ENCODE measurements at places on chromosomes 1 and 21.

- no peak for DNase-seq
These were observed 56.1 kb downstream of the KCTD3 start for GRCh38 chr1:215623162-215623561.

DNA sequence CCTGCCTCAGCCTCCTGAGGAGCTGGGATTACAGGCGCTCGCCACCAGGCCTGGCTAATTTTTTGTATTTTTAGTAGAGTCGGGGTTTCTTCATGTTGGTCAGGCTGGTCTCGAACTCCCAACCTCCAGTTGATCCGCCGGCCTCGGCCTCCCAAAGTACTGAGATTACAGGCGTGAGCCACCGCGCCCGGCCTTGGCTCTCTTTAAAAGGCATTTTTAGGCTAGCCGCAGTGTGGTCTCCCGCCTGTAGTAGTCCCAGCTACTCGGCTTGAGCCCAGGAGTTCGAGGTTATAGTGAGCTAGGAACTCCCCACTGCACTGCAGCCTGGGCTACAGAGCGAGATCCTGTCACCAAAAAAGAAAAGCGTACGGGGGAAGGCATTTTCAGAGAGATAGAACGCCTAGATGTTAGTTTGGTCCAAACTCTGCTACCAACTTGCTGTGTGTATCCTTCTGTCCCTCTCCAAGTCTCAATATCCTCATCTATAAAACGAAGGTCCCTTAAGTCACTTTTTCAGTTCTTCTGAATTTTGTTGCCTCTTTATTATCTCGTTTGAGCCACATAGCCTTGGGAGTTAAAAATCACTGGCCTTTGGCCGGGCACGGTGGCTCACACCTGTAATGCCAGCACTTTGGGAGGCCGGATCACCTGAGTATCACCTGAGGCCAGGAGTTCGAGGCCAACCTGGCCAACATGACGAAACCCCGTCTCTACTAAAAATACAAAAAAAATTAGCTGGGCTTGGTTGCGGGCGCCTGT is 734 bp downstream of the MED18 start:
- DNase-seq = no peak

- DNase-seq = no peak
These were observed 12.2 kb downstream of the SLC45A3 start for GRCh38 chr1:205667909-205668643.

- no peak for DNase-seq
These were observed 15.0 kb downstream of the ALPL start for GRCh38 chr1:21524220-21524619.

DNA sequence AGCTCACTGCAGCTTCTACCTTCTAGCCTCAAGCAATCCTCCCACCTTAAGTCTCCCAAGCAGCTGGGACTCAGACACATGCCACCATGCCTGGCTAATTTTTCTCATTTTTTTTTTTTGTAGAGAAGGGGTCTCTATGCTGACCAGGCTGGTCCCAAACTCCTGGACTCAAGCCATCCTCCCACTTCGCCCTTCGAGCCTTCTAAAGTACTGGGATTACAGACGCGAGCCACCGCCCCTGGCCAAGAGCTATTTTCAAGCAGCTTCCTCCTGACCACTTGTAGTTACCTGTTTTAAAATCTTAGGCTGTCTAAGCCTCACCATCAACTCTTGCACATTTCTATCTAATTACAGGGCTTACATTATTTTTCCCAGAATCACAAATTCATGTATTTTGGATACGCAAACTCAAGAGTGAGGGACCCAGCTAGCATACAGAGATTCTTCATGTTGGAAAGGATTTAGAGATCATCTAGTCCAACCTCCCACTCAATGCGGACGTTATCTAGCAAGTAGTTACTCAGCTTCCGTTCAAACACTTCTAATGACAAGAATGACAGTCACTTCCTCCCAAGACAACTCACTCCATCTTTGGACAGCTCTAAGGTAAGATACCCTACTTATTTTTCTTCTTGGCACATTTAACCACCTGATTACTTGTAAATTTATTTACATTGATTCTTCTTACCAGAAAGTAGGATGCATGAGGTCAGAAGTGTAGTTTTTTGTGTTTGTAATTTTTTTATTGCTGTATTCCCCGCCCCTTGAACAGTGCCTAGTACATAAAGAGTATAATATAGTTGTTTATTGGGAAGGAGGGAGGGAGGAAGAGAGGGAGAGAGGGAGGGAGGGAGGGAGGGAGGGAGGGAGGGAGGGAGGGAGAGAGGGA is 65.4 kb downstream of the LUZP1 start:
- no peak for DNase-seq

DNA sequence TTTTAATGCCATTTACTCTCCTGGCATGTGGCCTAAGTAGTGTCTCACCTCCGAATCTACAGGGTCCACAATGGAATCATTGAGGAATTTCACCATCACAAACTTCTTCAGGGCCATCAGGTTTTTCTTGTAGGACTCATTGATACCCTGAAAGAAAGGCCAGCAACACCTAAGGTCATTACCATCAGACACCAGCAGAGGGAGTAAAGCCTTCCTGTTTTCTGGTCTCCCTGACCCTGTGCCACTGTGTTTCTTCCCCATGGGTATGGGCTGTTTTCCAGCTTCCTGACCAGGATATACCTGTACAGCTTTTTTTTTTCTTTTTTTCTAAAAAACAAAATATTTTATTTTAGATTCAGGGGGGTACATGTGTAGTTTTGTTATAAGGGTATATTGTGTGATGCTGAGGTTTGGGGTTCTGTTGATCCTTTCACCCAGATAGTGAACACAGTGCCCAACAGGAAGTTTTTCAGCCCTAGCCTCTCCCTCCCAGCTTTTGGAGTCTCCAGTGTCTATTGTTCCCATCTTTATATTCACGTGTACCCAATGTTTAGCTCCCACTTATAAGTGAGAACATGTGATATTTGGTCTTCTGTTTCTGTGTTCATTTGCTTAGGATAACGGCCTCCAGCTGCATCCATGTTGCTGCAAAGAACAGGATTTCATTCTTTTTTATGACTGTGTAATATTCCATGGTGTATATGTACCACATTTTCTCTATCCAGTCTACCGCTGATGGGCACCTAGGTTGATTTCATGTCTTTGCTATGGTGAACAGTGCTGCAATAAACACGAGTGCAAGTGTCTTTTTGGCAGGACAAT is 18.3 kb downstream of the PPT1 start:
- DNase-seq = no peak

DNA sequence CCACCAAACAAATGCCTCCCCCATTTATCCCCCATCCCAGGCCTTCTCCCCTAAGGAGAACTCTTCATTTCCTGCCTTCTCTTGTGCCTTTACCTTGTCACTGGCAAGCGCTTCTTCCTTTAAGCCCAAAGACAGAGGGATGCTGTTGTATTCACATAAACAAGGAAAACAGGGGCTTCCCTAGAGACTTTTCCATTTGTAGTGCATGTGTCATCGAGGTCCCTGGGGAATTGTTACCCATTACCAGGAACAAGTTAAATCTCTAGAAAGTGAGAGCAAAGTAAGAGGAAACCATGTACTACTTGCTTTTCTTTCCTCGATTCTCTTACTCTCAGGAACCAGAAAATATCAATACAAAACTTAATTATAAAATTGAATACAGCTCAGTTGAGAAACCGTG is 114.4 kb upstream of the DPT start:
- no peak for DNase-seq

GRCh38 chr1:198939286-198939685 is 300.4 kb downstream of the PTPRC start:
- DNase-seq = no peak

GRCh38 chr1:222798116-222798515 is 16.7 kb upstream of the DISP1 start:
- no peak for DNase-seq

- no peak for DNase-seq
These were observed 4.5 kb upstream of the KIAA1614 start for GRCh38 chr1:180908074-180908765.

DNA sequence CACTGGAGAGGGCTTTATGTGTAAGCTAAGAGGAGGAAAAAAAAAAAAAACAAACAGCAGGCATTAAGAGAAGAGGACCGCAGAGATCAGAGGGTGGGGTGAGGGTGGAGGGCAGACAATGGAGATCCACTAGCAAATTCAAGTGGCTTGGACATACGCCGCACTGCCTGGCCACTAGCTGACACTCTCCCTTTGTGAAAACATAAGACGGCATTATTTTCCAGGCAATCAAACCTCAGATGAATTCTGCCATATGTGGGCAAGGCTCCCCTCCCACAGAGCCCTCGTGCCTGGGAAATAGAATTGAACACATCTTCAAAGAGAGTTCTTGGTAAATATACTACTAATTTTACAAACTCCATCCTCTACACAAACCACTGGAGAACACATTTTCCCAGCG is 53.6 kb downstream of the ERG start:
- no peak for DNase-seq

GRCh38 chr1:119964673-119965363 is 68.5 kb upstream of the ADAM30 start:
- no peak for DNase-seq

DNA sequence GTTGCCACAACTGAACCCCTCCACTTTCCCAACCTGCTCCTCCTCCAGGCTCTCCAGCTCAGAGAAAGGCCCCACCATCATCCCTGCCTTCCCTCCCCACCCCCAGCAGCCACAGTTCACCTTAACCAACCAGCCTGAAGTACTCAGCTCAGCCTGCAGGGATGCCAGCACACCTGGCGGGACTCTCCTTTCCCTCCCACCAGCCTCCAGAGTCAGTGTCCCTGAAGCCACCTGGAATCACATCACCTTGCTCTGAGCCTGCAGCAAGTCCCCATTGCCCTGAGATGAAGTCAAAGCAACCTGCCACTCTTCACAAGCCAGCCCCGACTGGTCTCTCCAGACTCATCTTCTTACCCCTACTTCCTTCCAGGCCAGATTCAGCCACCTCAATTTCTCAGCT is 26.2 kb upstream of the ZC3H12A start:
- DNase-seq = no peak

DNA sequence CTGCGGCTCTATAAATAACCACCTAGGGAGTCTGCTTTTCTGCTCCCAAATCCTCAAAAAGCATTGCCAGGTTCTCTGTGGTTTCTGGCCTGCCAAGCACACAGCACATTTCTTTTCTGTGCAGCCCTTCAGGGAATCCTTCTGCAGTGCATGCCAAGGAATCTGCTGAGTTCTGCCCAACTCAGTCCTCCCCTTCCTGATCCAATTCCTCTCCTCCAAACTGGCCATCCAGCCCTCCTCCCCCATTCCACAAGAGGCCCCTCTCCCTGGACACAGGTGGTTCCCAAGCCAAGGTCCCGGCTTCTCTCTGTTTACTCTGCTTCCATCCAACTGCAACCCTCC is 61.8 kb downstream of the HIVEP3 start:
- DNase-seq = no peak

- DNase-seq = no peak
These were observed 23.7 kb downstream of the VANGL1 start for GRCh38 chr1:115665319-115666096.

DNA sequence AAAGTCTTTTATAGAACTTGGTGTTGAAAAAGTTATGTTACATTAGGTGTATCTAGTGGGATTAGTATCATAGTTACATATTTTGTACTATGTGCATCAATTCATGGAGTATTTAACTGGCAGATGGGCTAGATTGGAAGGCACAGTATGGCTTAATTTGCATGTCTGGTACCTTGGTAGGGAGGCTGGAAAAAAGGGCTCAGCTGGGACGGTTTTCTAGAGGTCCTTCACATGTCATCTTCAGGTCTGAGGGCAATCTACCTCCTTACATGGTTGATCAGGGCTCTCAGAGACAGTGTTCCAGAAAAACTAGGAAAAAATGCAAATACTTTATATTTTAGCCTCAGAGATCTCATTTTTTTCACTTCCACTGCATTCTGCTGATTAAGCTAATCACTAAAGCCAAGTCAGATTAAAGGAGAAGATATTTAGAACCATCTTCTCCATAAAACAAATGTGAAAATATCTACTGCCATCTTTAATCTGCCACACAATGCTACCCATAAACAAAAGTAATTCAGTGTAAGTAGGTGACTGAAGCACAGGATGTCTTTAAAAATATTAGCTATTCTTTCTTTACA is 209.3 kb downstream of the PLA2G4A start:
- DNase-seq = no peak

- no peak for DNase-seq
These were observed 54.7 kb downstream of the VPS13D start for GRCh38 chr1:12284486-12284885.

DNA sequence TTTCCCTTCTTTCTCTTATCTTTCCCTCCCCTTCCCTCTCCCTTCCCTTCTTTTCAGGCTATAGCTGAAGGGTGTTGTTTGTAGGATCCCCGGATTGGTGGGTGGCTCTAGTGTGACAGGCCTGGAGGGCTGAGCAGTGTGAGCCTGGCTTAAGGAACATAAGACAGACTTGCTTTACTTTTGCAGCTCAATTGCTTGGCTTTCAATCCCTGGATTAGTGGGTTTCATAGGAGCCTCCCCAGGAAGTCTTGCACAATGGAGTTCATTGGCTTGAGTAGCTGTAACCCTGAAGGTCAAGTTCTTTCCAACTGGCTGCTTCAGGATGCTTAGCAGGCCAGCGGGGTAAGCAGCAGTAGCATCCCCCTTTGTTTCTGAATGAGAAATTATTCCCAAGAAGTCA is 126.7 kb downstream of the CAMTA1 start:
- DNase-seq = no peak

DNA sequence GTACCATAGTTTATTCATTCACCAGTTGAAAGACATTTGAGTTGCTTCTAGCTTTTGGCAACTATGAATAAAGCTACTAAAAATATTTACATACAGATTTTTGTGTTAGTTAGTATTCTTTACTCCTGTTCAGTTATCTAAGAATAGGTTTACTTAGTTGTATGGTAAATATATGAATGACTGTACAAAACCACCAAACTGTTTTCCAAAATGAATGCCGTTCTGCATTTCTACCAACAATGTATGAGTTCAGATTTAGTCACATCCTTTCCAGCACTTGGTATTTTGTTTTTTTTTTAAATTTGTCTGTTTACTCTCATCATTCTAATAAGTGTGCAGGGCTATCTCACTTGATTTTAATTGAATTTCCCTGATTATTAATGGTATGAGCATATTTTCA is 3.4 kb upstream of the KIFAP3 start:
- DNase-seq = no peak

DNA sequence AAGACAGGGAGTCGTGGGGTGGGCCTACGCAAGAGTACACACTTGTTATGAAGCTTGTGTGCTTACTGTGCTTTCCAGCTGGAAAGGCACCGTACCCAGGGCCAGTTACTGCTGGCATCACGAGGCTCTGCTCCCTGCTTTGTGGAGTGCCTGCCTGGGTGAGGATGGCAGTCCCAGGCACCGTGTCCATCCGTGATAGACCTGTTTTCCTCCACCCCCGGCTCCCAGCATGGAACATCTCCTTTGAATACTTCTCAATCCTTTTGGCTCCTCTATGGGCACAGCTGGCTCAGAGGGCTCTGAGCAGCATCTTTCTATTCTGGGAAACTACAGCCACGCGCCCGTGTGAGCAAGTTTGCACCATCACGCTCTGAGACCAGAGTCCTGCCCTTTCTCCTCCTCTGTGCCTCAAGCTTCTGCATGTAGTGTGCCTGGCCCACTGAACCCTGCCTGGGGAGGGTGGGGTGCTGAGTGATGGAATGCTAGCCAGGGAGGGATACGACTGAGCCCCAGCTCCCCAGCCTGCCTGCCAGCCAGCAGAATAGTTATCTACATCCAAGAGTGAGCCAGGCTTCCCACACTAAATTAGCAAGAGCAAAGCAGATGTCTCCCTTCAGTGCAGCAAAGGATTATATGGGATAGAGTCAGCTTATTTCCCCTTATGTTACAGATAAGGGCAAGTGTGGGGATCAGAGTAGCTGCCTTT is 7.1 kb upstream of the TNR start:
- no peak for DNase-seq

Data from GM04503 (cell line).